Stimulated activated CD4-positive, alpha-beta T cell treated with anti-CD3 and anti-CD28 coated beads, Interleukin-1b, Interleukin-23, amount 100 ng/mL, for 24 hours (primary cell): ENCODE measurements at places on chromosomes 2 and 18.

DNA sequence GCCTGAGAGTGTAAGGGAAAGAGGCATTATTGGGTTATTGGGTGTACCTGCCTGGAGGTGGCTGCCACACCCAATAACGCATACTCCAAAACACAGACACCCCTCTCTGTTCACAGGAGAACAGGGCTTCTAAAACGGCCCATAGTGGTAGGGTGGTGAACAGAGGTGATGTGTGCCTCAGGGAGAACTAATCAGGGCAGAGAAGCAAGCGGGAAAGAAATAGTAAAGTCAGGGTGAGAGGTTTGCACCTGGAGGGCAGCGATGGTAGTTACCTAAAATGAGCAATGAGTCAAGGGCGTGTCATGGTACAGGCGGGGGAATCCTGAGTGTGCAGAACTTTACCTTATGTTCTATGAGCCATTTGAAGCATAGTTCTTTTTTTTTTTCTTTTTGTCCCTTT lies 21.6 kb upstream of the VPS4B start:
- DNase-seq: no peak

GRCh38 chr2:127047054-127047453 lies 59.9 kb downstream of the BIN1 start:
- no peak for DNase-seq

- no peak for DNase-seq
Observed at GRCh38 chr2:174683392-174683759, 80.9 kb downstream of the CHRNA1 start.

- no peak for DNase-seq
Observed at GRCh38 chr18:12990641-12990966, 558 bp upstream of the CEP192 start.

DNA sequence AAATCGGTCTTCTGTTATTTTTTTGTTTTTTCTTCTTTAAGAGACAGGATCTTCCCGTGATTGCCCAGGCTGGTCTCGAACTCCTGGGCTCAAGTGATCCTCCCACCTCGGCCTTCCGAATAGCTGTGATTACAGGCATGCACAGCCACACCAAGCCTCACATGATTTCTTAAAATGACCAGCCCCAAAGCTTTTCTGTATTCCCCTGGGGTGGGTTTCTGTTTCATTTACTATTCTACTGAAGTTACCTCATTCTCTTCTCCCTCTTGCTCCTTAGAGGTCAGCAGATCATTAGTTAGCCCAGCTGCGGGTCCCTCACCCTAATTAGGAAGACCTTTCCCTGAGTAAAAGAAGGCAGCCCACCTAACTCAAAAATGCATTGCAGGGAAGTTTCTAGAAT lies 27.6 kb downstream of the SLC1A4 start:
- no peak for DNase-seq

DNA sequence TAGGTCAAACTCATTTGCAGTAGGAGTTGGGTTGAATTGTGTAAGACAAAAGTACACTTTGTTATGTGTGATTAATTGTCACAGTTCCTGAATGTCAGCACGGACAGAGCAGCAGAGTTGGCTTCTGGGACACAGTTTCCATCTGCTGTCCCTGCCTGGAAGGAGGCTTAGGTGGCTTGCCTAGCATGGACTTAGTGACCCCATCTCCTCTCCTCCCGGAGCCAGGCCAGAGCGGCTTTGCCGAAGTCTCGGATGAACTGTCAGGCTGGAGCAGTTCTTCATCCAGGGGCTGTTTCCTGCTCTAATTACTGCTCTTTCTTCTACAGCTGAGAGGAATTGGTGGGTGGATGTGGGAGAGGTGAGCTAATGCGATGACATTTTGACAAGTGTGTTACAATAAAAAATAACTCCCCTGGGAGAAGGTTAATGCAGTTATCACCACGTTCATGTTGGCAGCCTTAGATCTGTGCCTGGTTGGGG lies 102.0 kb downstream of the SH3RF3 start:
- DNase-seq: no peak

DNA sequence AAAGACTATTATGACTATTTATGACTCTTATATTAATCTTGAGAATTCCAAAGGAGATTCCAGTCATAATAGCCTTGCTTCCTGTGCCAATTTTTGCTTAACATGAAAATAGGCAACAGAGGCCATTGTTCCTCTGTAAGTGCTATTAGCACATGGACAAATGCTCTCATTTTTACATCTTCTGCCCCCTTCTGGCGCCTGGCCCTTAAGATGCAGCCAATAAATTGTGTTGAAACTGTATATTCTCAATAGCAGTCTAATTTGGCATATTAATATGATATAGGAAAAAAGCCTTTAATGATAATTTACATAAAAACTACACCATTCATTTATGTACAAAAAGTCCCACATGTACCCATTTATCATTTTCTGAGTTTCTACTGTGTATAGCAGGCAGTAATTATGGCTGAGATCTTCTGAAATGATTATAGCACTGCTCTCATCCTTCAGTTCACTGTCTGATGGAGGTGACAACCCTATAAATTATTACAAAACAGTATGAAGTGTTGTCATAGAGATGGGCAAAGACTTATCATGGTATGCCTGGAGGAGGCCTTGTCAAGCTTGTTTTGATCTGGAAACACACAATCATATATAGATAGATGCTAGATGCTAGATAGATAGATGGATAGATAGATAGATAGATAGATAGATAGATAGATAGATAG lies 613.3 kb downstream of the TSN start:
- DNase-seq: no peak

GRCh38 chr2:100941646-100942240 lies 60.3 kb upstream of the RPL31 start:
- DNase-seq: no peak

- DNase-seq: no peak
Observed at GRCh38 chr2:41836948-41837347, 210.9 kb upstream of the PKDCC start.

GRCh38 chr18:5939801-5940667 lies 44.7 kb upstream of the TMEM200C start:
- DNase-seq: no peak

- no peak for DNase-seq
Observed at GRCh38 chr2:29405707-29406106, 290.5 kb downstream of the CLIP4 start.

DNA sequence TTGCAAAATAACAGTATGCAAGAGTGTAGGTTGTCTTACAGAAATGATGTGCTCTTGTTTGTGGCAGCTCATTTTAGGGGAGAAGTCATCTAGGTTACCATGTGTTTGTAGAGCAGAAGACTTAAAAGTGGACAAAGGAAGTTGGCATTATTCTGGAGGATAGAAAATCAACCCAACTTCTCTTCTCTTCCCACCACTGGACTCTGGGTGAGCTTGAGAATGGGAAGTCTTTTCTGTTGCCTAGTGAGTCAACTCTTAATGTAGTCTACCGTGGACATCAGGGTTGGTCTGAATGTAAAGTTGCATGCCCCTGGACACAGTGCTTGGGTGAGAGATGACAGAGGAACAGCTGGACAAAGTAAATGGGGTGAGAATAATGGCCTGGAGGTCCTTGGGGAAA lies 98.3 kb downstream of the FMNL2 start:
- no peak for DNase-seq

- DNase-seq: no peak
Observed at GRCh38 chr2:108575132-108575966, 41.1 kb downstream of the LIMS1 start.

DNA sequence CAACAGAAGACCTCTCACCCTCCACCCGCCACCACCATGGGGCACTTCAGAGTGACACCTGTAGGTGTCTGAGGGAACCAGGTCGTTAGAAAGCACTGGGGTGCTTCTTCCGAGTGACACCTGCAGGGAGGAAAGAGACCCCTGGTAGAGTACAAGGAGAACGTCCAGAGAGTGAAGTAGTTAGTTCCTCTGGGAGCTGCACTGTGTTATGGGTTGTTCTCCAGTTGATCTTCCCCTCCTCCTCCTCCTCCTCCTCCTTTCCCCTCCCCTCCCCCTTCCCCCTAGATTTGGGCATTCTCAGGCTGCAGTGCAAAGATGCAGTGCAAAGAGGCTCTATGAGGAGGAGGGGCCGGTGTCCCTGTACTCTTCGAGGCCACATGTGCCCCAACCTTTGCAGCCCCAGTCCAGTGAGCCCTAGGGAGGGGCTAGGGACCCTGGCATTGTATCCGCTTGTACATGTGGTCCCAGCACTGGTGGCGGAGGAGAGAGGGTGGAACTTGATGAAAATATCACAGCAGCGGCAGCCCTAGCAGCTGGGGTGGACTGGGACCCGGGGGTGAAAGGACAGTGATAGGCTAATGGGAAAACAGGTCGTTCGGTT lies 850 bp downstream of the DNAJB2 start:
- DNase-seq: no peak

DNA sequence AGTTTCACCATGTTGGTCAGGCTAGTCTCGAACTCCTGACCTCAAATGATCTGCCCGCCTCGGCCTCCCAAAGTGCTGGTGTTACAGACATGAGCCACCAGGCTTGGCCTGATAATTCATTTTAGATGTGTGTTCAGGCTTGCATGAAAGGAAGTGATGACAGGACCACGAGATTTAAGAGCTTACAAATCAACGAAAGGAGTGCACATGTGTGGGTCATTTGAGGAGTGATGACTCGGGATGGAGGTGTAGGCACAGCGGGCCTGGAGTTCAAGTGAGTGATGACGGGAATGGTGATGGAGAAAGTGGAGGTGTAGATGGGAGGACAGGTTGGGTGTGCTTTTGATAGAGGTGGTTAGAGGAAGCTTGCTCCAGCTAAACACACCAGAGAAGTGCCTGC lies 742.4 kb downstream of the GALR1 start:
- no peak for DNase-seq

DNA sequence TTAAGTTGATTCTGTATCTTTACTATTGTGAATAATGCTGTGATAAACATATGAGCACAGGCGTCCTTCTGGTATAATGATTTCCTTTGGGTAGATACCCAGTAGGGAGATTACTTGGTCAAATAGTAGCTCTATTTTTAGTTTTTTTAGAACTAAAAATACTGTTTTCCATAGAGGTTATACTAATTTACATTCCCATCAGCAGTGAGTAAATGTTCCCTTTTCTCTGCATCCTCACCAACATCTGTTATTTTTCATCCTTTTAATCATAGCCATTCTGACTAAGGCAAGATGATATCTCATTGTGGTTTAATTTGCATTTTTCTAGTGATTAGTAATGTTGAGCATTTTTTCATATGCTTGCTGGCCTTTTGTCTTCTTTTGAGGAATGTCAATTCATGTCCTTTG lies 35.1 kb downstream of the PMS1 start:
- no peak for DNase-seq

DNA sequence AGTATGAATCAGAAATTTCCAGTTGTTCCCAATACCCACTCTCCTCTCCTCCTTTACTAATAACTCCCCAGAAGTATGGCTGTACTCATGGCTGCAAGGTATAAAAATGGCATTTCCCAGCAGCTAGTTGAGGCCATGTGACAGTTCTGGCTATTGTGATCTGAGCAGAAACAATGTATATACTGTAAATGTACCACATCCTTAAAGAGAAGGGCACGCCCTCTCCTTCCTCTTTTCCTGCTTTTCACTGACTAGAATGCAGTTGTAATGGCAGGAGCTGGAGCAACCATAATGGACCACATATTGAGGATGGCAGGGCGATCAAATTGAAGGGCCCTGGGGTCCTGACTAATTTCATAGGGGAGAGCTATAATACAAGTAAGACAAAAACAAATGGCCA lies 211.2 kb downstream of the TNS1 start:
- DNase-seq: no peak

GRCh38 chr2:1266351-1266750 lies 146.9 kb upstream of the TPO start:
- no peak for DNase-seq

- DNase-seq: no peak
Observed at GRCh38 chr2:241041589-241042158, 43.3 kb downstream of the SNED1 start.

- DNase-seq: no peak
Observed at GRCh38 chr2:134161170-134161547, 92.7 kb upstream of the MGAT5 start.

- DNase-seq: no peak
Observed at GRCh38 chr2:33230842-33231241, 245.6 kb upstream of the RASGRP3 start.

GRCh38 chr2:180246268-180246667 lies 239.2 kb upstream of the CWC22 start:
- DNase-seq: no peak

DNA sequence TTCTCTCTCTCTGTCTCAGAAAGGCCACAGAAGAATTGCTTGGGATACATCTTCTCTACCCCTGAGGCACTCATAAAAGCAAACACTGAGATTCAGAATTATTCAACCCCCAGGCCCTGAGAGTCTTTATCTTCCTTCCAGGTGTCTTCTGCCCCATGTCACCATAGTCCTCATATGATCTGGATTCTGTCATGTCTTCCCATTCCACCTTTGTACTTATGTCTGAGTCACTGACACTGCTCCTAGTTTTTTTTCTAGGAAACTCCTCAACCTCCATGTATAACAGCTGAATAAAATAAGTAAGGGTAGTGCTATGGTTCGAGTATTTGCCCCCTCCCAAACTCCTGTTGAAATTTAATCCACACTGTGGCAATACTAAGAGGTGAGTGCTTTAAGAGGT lies 11.6 kb downstream of the HIBCH start:
- DNase-seq: no peak

- DNase-seq: no peak
Observed at GRCh38 chr2:127422559-127423477, 4.6 kb downstream of the PROC start.

- DNase-seq: no peak
Observed at GRCh38 chr2:177551989-177552421, 159.4 kb downstream of the AGPS start.

- DNase-seq: no peak
Observed at GRCh38 chr2:152525277-152525838, 190.4 kb downstream of the FMNL2 start.

- no peak for DNase-seq
Observed at GRCh38 chr18:9172506-9173127, 36.0 kb downstream of the ANKRD12 start.

DNA sequence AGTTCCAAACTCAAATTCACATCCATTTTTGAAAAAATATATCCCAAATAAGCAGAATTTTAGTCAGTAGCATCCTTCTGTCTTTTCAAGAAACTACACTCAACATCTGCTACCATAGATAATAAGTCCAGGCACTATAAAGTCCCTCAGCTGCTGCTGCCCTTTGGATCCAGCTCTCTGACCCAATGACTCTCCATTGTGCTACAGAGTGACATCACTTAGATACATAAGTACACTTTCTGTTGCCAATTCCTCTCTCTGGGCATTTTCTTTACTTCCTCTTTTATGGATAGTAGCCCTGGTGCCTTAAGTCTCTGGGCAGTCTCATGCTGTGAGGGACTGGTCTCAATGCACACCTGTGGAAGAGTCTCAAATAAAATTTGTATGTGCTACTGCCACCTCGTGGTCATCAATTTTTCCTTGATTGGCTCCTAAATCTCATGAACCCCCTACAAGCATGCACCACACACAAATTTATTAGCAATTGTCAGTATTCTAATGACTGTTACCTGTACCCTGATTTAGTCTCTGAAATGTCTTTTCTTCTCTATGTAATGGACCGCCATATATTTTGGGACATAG lies 219.2 kb downstream of the LRP1B start:
- DNase-seq: no peak

- no peak for DNase-seq
Observed at GRCh38 chr2:62054029-62054791, 141.7 kb upstream of the B3GNT2 start.
